ENCODE measurements at places on chromosomes 16 and 17.

DNA sequence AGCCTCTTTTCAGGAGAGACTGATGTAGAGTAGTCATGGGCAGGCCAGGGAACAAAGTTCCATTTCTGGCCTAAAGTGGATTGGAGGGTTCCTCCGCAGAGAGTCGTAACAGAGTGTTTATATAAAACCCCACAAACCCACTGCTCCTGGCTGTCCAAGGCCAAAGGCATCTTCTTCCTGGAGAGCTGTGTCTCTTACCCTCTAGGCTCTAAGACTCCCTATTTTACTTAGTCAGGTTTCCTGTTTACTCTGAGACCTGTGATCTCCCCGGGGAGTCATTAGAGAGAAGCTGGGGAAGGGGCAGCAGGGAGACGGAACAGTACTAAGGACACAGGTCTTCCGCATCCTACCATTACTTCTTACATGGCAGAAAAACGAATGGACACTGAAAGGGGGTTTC lies 69.5 kb downstream of the HIC1 start:
- DNase-seq, result no peak

- peak; percentile 37 for DNase-seq
Observed at GRCh38 chr17:16304830-16305229, 48.4 kb downstream of the CENPV start.

DNA sequence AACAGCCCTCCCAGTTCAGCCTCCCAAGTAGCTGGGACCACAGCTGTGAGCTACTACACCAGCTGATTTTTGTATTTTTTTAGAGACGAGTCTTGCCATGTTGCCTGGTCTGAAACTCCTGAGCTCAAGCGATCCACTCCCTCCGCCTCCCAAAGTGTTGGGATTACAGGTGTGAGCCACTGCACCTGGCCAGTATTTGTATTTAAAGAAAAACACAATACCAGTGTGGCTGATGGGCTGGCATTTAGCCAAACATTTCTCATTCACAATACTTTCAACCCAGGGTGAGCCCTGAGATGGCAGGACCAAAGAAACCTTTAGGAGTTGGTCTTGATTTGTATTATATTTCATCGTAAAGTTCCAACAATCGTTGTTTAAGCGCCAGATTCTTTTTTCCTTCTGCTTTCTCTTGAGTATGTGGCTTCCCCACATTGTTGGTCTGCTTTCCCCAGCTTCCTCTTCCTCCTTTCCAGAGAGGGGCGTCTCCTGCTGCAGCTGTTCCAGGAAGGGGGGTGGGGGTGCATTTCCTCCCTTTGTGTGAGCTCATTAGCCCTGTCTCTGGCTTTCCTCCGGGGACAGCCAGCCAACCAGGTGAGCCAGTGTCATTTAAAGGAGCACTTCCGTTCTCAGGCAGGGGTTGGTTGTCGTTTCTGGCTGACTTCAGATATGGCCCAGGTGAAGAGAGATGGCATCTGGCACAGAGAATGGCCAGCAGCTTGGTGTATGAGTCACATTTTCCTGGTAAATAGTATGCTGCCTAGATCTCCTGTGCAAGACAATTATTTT lies 79.9 kb downstream of the GPRC5B start:
- DNase-seq, result peak; percentile 94

- DNase-seq, result no peak
Observed at GRCh38 chr16:82094942-82095540, 60.0 kb downstream of the HSD17B2 start.
